ENCODE measurements at places on chromosomes 6 and 20. TPM values are rescaled to one million over a fixed set of nuclear protein-coding genes. Genes with fewer than 3 reads are reported as not detected.

DNA sequence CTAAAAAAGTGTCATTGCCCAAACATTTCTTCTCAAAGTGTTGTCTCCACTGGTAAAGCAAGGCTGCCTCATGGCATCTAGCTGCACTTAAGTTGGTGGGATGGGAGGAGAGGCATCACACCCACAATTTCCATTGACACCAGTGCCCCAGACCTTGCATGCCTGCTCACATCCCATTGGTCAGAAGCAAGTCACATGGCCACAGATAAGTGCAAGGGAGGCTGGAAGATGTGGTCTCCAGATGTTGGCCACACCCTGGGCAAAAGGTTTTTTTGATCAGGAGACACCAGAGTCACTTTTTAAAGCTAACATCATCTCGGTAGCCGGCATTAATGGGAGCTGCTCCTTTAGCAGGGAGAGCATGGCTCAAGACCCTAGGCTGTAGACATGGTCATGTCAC lies 157.1 kb upstream of the CST7 start:
- H3K36me3 ChIP-seq: no peaks in the 10 kb centered on the region
- H3K4me1 ChIP-seq: no peaks in the 10 kb centered on the region
- H3K27me3 ChIP-seq: no peaks in the 10 kb centered on the region
- no peak for DNase-seq
- H3K4me3 ChIP-seq: no peak overlapping the region

DNA sequence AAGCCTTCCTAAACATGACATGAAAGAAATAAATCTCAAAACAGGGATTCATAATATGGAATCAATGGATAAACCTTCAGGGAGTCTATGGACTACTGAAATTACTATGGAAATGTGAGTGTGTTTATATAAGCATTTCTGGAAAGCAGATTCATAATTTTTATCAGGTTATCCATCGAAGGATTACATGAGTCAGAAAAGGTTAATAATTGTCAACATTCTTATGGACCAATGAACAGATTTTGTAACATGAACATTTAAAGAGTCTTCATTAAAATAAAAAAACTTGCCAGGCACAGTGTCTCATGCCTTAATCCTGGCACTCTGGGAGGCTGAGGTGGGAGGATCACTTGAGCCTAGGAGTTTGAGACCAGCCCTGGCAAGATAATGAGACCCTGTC lies 84.8 kb downstream of the AHI1 start:
- no peak overlapping the region for H3K4me3 ChIP-seq
- H3K27me3 ChIP-seq: no peaks in the 10 kb centered on the region
- H3K27ac ChIP-seq: no peak overlapping the region
- peaks cover 68% of the 10 kb centered on the region for H3K36me3 ChIP-seq

DNA sequence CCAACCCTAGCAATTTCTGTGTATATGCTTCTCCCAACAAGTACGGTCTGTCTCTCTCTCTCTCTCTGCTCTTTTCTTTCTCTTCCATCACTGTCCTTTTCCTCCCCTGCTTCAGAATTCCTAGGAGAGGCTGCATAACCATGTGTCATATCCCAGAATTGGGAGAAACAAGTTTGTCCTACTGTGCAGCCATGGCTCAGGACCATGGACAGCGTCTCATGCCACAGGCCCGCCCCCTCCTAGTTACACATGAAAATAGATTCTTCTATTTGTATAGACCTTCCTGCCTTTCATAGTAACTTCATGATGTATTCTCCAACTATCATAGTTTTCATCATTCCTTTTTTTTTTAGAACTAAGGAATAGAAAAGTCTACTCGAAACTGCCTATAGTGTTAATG lies 98.0 kb downstream of the FNDC1 start:
- no peaks in the 10 kb centered on the region for H3K4me1 ChIP-seq
- no peak overlapping the region for H3K27ac ChIP-seq
- H3K36me3 ChIP-seq: no peaks in the 10 kb centered on the region

- DNase-seq: no peak
- no peak overlapping the region for H3K4me3 ChIP-seq
- H3K36me3 ChIP-seq: no peaks in the 10 kb centered on the region
- H3K27ac ChIP-seq: no peak overlapping the region
Measured at GRCh38 chr6:169420912-169421543, 167.4 kb upstream of the THBS2 start.

Gene CGAS
- total RNA-seq: 46.7 TPM
